Activated T-cell treated with anti-CD3 and anti-CD28 coated beads for 24 hours (primary cell): ENCODE measurements at places on chromosomes 3 and 15.
A peak's percentile ranks its signal among the peaks of the same experiment; 100 is the strongest.

DNA sequence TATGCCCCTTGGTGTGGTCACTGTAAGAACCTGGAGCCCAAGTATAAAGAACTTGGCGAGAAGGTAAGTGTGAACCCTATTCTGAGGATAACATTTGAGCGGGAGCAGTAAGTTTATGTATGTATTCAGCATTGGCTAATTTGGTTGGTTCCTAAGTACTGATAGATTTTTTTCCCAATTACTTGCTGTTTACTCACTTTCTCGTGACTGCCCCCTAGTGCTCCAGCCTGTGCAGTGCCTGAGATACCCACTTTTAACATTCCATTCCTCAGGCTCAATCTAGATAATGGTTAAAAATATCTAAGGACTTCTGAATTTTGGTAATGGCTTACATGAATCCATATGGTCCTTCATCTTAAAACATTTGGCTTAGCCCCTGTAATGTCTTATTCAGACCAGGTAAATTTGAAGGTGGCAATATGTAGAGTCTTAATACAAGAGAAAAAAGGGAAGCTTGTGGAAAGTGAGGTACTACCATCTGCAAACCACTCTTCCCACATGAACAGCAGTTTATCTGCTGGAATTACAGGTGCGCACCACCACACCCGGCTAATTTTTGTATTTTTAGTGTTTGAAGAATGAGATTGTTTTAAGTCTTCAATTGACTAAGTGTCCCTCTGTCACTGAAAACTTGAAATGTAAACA is 7.1 kb downstream of the ELL3 start:
- DNase-seq = no peak

GRCh38 chr3:141828890-141829289 is 47.6 kb upstream of the ATP1B3 start:
- DNase-seq = no peak

DNA sequence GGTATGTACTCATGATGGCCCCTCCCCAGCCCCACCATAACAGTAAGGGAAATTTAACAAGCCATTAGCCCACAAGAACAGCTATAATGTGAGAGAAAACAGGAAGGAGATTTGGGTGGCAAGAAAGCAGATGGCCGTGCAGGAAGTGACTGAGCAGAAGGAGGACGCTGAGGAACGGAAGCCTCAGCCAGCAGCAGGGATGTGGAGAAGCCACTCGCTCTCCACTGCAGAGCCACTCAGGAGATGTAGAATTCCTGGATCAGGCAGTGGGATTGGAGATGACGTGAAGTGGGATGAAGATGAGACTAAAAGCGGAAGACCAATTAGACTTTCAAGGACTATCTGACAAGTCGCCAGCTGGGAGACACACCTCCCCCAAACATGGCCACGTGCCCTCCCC is 31.2 kb downstream of the PRR23E start:
- no peak for DNase-seq

DNA sequence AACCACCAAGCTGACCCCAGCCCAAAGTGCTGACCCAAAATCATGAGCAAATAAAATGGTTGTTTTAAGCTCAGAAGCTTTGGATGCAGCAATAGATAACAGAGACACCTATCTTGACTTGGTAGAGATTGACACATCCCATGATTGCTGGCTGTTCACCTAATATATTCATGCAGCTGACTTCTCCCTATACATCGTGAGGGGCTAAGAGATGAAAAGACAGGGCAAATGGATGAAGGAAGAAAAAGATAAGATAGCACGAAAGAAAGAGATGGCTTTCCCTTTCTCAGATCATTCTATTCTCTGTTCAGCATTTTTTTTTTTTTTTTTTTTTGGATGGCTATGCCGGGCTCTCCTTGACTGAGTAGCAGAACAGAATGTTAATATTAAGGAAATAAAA is 141.5 kb upstream of the ADAMTS9 start:
- no peak for DNase-seq

- DNase-seq = no peak
Observed at GRCh38 chr3:44803298-44803697, 41.7 kb downstream of the KIF15 start.

- no peak for DNase-seq
Observed at GRCh38 chr3:94156626-94157025, 93.8 kb downstream of the NSUN3 start.

GRCh38 chr3:195700319-195700718 is 20.5 kb upstream of the MUC20 start:
- DNase-seq = no peak

- no peak for DNase-seq
Observed at GRCh38 chr3:192825657-192826200, 91.9 kb downstream of the MB21D2 start.

DNA sequence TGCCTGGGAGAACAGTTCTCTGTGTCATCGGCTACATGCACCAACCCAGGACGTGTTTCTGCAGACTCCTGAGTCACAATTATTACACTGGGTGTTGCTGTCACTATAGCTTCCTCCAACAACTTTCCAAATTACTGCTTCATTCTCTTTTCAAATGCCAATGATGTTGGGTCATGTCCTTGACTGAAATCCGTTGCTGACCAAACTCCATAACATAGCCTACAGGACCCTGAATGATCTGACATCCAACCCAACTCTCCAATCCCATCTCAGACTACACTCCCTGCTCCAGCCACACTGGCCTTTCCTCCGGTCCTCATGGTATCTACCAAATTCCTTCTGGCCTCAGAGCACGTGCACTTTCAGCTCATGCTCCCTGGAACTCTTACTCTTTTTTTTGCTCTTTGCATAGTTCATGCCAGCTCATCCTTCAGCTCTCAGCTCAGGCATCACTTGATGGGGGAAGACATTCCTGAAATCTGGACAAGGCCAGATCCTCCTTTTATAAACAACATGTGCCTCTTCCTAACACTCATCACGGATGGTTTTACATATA is 108.8 kb upstream of the PTPRG start:
- no peak for DNase-seq

DNA sequence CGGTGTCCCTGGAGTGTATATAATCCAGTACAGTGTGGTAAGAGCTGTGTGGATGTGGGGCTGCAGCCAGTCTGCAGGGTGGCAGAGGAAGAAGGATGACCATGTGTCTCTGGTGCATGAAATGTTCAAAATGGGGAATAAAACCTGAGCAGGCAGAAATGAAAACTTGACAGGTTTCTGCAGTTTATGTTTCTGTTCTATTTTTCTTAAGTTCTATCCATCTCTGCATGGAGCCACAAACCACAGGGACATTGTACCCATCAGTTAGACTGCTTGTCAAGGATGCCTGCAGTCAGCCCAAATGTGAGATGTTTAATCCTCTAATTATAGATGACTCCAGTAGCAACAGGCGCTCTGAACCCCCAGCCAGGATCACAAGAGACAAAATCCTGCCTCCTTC is 216.7 kb downstream of the IL20RB start:
- no peak for DNase-seq

DNA sequence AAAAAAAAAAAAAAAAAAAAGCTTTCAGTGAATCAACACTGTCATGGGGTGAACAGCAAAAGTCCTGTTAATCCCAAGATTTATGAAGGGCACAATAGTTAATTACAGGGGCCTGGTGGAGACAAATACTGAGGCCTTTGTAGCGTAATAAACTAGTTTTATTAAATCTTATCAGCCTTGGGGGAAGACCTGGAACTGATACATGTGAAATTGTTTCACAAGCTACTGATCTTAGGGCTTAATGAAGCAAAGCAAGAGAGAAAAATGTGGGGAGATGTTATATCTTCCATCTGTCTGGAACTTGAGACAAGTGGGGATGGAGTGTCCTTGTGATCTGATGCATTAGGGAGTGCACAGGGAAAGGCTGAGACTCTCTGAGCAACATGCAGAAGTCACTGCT is 47.9 kb upstream of the OSBPL11 start:
- DNase-seq = no peak

DNA sequence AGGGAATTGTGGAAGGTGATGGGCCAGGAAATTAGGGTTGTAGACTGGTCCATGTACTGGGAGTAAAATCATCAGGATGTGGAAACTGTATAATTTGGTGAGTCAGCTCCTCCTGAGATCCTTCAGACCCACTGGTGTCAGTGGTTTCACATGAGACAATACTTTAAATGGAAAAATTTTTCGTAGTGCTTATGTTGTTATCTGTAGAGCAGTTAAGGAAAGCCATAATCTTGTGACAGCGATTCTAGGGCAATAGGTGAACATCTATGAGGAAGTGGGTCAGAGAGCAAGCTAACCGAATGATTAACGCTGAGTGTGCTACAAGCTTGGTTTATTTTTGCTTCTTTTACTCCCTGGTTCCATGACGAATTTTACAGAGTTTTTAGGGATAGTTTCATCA is 200.6 kb downstream of the CADM2 start:
- no peak for DNase-seq

GRCh38 chr3:185537369-185537970 is 14.9 kb downstream of the LIPH start:
- DNase-seq = peak; percentile 16

GRCh38 chr3:50245831-50246516 is 10.0 kb downstream of the GNAI2 start:
- DNase-seq = peak; percentile 91

DNA sequence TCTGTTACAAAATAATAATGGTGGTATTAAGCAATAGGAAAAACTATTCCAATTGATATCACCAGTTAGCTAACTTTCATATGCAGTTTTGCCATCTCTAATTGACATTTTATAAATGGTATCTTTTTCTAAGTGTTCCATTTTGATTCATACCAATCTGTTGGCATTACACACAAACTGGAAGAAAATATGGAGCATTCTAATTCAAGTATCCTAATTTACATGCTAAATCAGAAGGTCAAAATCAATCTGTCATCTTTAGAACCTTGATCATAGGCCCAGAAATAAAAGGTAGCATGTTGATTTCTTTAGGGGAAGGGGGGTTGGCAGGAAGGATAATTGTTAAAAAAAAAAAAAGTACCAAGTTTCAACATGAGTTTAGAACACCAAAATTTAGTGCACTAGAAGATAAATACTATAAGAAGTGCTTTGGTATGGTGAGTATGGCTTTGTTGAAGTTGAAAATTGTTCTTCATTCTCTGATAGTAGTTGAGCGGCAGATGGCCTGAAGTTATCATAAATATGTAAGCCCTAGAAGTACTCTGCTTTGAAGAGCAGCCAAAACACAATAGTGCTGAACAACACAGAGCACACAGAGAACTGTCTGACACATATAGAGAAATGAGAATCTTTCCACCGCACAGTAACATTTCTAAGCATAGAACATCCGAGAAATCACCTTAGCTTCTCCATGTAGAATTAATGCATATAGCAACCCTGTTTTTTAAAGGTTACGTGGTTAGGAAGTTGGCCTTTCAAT is 130.1 kb downstream of the TAFA4 start:
- DNase-seq = no peak

- no peak for DNase-seq
Observed at GRCh38 chr3:84962415-84962814, 3.6 kb downstream of the CADM2 start.
